ENCODE measurements at places on chromosomes 7 and 10. TPM values are rescaled to one million over a fixed set of nuclear protein-coding genes. Genes with fewer than 3 reads are reported as not detected.

CTAGE8 gene
- total RNA-seq: 0.64 TPM

NPY4R2 gene
- total RNA-seq: not detected

FANK1 gene
- 0.42 TPM for total RNA-seq

TAS2R5 gene
- 1.5 TPM for total RNA-seq

EBF3 gene
- not detected for total RNA-seq

KAZALD1 gene
- total RNA-seq: 0.58 TPM

LANCL2 gene
- total RNA-seq: 21.5 TPM

AVL9 gene
- total RNA-seq: 36.6 TPM

ARMC3 gene
- total RNA-seq: not detected

GRCh38 chr10:108836362-108836761 lies 1086.9 kb downstream of the XPNPEP1 start:
- H3K27ac ChIP-seq: no peak overlapping the region
- no peaks in the 10 kb centered on the region for H3K36me3 ChIP-seq
- peaks cover 7% of the 10 kb centered on the region for H3K27me3 ChIP-seq
- H3K4me3 ChIP-seq: no peak overlapping the region

DNA sequence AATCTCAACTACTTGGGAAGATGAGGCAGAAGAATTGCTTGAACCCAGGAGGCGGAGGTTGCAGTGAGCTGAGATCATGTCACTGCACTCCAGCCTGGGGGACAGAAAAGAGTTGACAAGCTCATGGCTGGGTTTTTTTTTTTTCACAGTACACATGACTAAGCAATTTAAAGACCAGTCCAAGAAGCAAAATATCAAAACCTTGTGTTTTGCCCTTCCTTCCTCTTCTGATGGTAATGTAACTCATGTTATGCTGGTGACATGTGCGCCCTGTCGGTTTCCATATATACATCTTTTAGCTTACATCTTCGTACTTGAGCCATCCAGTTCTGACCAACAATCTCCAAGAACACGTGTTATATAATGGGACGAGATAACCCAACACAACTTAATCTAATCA lies 237.7 kb upstream of the PLXDC2 start:
- no peak overlapping the region for H3K4me3 ChIP-seq
- no peaks in the 10 kb centered on the region for H3K36me3 ChIP-seq
- H3K27me3 ChIP-seq: no peaks in the 10 kb centered on the region
- H3K4me1 ChIP-seq: no peaks in the 10 kb centered on the region

GRCh38 chr7:95481271-95482165 lies 4.2 kb upstream of the ASB4 start:
- H3K27me3 ChIP-seq: peaks cover 6% of the 10 kb centered on the region
- no peak overlapping the region for H3K4me3 ChIP-seq
- no peak for DNase-seq
- no peaks in the 10 kb centered on the region for H3K4me1 ChIP-seq
- H3K36me3 ChIP-seq: no peaks in the 10 kb centered on the region

GRCh38 chr7:13359656-13360055 lies 629.8 kb downstream of the ETV1 start:
- DNase-seq: no peak
- no peaks in the 10 kb centered on the region for H3K4me1 ChIP-seq
- no peak overlapping the region for H3K27ac ChIP-seq
- no peaks in the 10 kb centered on the region for H3K36me3 ChIP-seq
- H3K4me3 ChIP-seq: no peak overlapping the region

GRCh38 chr7:70836946-70837345 lies 295.0 kb upstream of the GALNT17 start:
- no peak for DNase-seq
- H3K4me1 ChIP-seq: no peaks in the 10 kb centered on the region
- no peak overlapping the region for H3K27ac ChIP-seq
- peaks cover 6% of the 10 kb centered on the region for H3K27me3 ChIP-seq
- no peaks in the 10 kb centered on the region for H3K36me3 ChIP-seq

- no peaks in the 10 kb centered on the region for H3K4me1 ChIP-seq
- H3K27me3 ChIP-seq: no peaks in the 10 kb centered on the region
- no peaks in the 10 kb centered on the region for H3K36me3 ChIP-seq
- H3K27ac ChIP-seq: no peak overlapping the region
- H3K4me3 ChIP-seq: no peak overlapping the region
Observed at GRCh38 chr10:106424981-106425380, 739.5 kb downstream of the SORCS1 start.

DNA sequence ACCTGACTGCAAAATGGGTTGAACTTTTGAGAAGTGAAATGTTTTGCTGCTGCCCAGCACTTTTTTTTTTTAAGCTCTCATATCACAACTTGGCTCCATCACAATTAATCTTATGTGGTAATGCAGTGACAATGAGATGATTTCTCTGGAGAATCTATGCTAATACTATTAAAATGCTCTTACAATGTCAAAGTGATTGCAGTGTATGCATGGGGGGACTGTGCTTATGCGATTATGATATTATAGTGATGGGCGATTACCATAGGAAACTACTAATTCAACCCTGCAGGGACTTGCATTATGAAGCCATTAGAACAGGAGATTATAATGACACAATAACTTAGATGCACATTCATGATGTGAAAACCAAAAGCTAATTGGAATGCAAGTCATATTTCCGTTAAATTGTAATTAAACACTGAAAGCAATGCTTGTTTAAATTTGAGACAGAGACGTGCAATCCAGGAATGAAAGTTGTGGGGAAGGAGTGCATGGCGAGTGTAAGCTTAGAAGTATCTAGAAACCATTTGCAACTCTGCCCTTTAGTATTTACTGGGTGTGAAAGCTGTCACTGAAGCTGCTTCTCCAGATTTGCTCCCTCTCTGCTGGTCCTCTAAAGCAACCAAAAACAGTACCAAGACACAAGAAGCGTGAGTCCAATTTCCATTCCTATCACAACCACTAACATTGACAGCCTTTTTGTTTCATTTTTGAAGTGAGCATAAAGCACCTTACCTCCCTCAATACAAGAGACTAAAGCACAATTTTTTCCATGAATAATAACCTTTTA lies 21.6 kb downstream of the PTER start:
- H3K4me3 ChIP-seq: no peak overlapping the region
- H3K4me1 ChIP-seq: peaks cover 3% of the 10 kb centered on the region
- H3K27me3 ChIP-seq: no peaks in the 10 kb centered on the region
- H3K27ac ChIP-seq: no peak overlapping the region
- H3K36me3 ChIP-seq: peaks cover 24% of the 10 kb centered on the region

DNA sequence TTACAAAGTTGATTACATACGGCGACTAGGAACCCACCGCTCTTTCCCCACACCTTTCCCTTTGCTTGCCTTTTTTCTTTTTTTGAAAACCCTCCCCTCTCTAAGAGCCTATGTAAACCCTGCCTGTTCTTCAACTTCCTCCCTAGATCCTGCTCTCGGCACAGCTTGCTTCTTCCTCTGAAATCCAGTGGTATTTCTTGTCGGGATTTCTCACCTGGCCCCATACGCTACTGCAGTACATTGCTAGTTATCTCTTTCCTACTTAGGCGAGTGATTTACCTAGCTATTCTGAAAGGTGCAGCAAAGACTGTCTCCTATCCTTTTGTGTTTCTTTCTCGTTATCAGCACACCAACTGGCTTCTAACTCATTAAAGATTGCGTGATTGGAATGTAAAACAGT lies 371.1 kb downstream of the PRPF18 start:
- H3K4me1 ChIP-seq: no peaks in the 10 kb centered on the region
- H3K27me3 ChIP-seq: peaks cover 15% of the 10 kb centered on the region
- DNase-seq: no peak
- no peak overlapping the region for H3K27ac ChIP-seq

DNA sequence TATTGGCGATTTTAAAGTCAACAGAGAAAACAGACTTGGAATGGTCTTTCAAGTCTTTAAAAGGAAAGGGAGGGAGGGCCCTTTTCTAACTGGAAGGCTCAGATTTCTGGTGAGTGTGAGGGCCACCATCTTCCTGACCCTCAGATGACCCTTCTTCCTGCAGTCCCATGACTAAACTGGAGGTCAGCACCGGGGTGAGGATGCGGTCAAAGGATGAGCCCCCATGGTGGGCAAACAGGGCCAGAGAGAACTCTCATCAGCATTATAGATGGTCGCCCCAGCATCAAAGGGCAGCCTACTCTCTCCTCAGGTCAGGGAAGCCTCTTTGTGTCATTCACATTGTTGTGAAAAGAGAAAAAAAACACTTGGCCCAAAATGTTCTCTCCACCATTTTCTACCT lies 219.2 kb downstream of the LRMDA start:
- H3K4me3 ChIP-seq: no peak overlapping the region
- no peak for DNase-seq
- peaks cover 3% of the 10 kb centered on the region for H3K27me3 ChIP-seq

- no peak overlapping the region for H3K27ac ChIP-seq
- H3K4me3 ChIP-seq: no peak overlapping the region
- no peaks in the 10 kb centered on the region for H3K4me1 ChIP-seq
Observed at GRCh38 chr7:141609576-141609975, 58.4 kb downstream of the AGK start.

- no peak overlapping the region for H3K27ac ChIP-seq
- H3K27me3 ChIP-seq: peaks cover 4% of the 10 kb centered on the region
- no peak overlapping the region for H3K4me3 ChIP-seq
Observed at GRCh38 chr7:4479367-4480039, 202.6 kb upstream of the FOXK1 start.

- no peaks in the 10 kb centered on the region for H3K27me3 ChIP-seq
- no peak for DNase-seq
- H3K4me3 ChIP-seq: peak overlapping the region; percentile 28
Observed at GRCh38 chr10:89001024-89001728, 10.6 kb downstream of the FAS start.

DNA sequence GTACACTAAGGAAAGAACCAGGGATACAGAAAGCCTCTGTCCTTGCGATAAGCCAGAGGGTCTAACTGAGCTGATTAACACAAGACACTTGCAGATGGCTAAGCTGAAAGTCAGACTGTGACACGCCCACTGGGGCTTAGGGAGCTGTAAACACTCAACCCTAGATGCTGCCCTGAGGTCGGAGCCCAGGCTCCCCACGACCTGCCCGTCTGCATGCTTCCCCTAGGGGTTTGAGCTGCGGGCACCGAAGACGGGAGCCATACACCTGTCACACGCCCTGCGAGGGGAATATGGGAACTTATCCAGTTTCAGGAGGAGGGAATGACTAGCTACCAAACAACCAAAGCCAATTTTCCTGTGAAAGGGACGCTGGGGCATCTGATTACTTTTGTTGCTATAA lies 96.0 kb downstream of the HTR5A start:
- H3K4me3 ChIP-seq: no peak overlapping the region
- peaks cover 7% of the 10 kb centered on the region for H3K27me3 ChIP-seq
- no peaks in the 10 kb centered on the region for H3K36me3 ChIP-seq
- no peaks in the 10 kb centered on the region for H3K4me1 ChIP-seq
- no peak overlapping the region for H3K27ac ChIP-seq
- DNase-seq: no peak

GRCh38 chr10:129397198-129397974 lies 69.7 kb upstream of the MGMT start:
- H3K4me1 ChIP-seq: no peaks in the 10 kb centered on the region
- no peaks in the 10 kb centered on the region for H3K27me3 ChIP-seq
- DNase-seq: no peak
- no peaks in the 10 kb centered on the region for H3K36me3 ChIP-seq

DNA sequence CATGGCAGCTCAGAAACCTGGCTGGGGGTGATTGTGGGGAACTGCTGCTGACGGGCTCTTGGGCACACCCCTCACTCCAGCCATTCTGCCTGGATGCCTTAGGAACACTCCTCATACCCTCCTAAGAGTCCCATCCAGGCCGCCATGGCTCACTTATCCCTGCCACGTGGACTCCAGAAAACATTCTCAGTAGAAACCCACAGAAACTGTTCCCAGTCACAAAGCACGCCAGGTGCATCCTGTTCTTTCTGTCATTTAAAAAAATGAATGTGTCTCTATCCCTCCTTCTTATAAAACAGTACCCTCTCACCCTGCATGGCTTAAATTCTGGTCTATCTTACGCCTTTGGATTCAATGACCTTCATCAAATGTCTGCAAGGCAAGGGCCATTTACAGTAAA lies 177.7 kb downstream of the CUX1 start:
- no peaks in the 10 kb centered on the region for H3K36me3 ChIP-seq
- H3K4me1 ChIP-seq: peaks cover 66% of the 10 kb centered on the region
- H3K27ac ChIP-seq: peak overlapping the region; percentile 43
- peak overlapping the region; percentile 26 for H3K4me3 ChIP-seq
- H3K27me3 ChIP-seq: no peaks in the 10 kb centered on the region
- DNase-seq: no peak

GRCh38 chr7:553636-554111 lies 34.0 kb upstream of the PDGFA start:
- no peak for DNase-seq
- no peaks in the 10 kb centered on the region for H3K4me1 ChIP-seq
- H3K4me3 ChIP-seq: no peak overlapping the region
- H3K27me3 ChIP-seq: no peaks in the 10 kb centered on the region
- no peak overlapping the region for H3K27ac ChIP-seq

- no peak overlapping the region for H3K4me3 ChIP-seq
- H3K27ac ChIP-seq: peak overlapping the region; percentile 74
- H3K27me3 ChIP-seq: no peaks in the 10 kb centered on the region
- H3K4me1 ChIP-seq: no peaks in the 10 kb centered on the region
- H3K36me3 ChIP-seq: no peaks in the 10 kb centered on the region
Observed at GRCh38 chr10:124231168-124232155, 138.1 kb upstream of the CHST15 start.

- H3K36me3 ChIP-seq: peaks cover 4% of the 10 kb centered on the region
- H3K4me1 ChIP-seq: peaks cover 29% of the 10 kb centered on the region
- no peak overlapping the region for H3K27ac ChIP-seq
- no peak overlapping the region for H3K4me3 ChIP-seq
- no peak for DNase-seq
Observed at GRCh38 chr7:1575809-1576208, 6.0 kb upstream of the PSMG3 start.

DNA sequence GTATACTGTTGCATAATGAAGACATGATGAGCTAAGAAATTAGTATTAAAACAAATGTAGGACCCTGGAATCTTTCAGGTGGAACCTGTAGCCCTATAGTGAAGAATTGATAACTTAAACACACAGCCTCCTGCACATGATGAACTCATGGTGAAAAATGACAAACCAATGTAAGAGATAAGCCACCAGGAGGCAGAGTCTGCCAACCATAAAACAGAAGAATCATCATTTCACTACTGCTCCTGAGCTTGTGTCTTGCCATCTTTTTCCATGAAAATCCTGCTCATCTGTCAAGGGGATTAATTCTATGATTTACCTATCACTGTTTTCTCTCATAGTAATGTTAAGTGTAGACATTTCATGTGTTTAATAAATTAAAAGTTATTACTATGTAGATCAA lies 363.9 kb downstream of the MALRD1 start:
- H3K4me1 ChIP-seq: no peaks in the 10 kb centered on the region
- H3K36me3 ChIP-seq: no peaks in the 10 kb centered on the region
- H3K27ac ChIP-seq: no peak overlapping the region
- H3K27me3 ChIP-seq: no peaks in the 10 kb centered on the region
- no peak for DNase-seq
- H3K4me3 ChIP-seq: no peak overlapping the region

DNA sequence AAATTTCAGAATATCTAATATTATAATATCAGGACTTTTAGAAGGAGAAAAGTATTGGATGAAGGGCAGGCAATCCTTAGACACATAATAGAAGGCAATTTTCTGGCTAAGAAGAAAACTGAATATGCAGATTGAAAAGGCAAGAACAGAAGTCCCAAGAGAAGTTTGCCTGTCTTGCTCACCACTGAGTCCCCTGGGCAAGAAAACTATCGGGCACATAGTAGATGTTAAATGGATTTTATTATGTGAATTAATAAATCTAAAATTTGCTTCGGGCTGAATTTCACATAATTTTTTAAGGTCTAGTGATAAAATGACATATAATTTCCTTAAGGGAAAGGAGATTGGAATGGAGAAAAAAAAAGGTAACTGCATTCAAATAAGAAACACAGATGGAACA lies 380.9 kb upstream of the GRM3 start:
- no peaks in the 10 kb centered on the region for H3K27me3 ChIP-seq
- no peak overlapping the region for H3K27ac ChIP-seq
- no peaks in the 10 kb centered on the region for H3K4me1 ChIP-seq

GRCh38 chr10:104872691-104873090 lies 231.6 kb downstream of the SORCS3 start:
- H3K36me3 ChIP-seq: no peaks in the 10 kb centered on the region
- H3K27ac ChIP-seq: no peak overlapping the region
- peaks cover 2% of the 10 kb centered on the region for H3K27me3 ChIP-seq
- no peak for DNase-seq
- H3K4me3 ChIP-seq: no peak overlapping the region
